NCI-H1417 (cell line): ENCODE measurements at places on chromosomes 11 and 22.

- no peak for DNase-seq
Observed at GRCh38 chr11:68450711-68451110, 9.8 kb upstream of the PPP6R3 start.

DNA sequence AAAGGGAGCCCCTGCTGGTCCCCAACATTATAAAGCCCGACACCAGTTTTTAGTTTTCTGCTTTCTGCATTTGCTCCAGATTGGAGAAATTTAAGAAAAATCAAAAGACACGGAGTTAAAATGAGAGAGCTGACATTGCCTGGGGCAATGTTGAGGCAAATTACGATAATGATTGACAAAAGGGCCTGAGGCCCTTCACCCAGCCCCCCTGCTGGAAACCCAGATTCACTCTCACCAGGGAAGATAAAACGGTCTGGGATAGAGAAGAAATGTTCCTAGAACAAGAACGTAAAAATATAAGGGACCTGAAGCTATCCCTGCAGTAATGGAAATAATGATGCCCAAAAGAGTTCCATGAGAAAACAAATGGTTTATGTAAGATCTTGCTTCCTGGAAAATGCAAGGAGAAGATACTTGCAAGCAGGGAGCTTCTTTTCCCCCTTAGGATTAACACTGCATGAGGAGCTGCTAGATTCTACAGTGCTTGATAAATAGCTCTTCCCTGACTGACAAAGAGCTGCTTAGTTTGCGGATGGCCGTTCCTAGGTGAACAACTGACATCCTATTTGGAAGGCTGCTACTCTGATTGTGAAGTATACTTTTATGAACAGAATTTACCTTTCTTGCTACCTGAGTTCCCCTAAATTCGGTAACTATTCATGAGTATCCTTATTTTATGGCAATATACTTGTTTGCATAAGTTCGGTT is 40.6 kb upstream of the GNAZ start:
- DNase-seq: peak; percentile 68

- DNase-seq: no peak
Observed at GRCh38 chr11:24589064-24589463, 92.2 kb downstream of the LUZP2 start.

DNA sequence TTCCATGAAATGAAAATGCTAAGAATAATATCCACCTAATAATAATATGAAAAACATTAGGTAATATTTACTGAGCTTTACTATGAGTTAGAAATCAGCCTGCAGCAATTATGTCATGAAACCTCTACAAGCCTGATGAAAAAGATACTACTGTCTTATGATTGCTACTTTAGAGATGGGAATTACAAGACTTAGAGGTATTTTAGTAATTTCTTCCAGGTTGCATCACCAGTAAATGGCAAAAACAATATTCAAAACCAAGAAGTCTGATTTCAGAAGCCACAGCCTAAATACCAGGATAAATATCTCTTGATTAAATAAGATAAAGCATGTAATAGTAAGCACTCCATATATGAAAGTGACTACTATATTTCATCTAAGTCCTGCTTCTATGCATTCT is 13.8 kb downstream of the OR5B21 start:
- DNase-seq: no peak

DNA sequence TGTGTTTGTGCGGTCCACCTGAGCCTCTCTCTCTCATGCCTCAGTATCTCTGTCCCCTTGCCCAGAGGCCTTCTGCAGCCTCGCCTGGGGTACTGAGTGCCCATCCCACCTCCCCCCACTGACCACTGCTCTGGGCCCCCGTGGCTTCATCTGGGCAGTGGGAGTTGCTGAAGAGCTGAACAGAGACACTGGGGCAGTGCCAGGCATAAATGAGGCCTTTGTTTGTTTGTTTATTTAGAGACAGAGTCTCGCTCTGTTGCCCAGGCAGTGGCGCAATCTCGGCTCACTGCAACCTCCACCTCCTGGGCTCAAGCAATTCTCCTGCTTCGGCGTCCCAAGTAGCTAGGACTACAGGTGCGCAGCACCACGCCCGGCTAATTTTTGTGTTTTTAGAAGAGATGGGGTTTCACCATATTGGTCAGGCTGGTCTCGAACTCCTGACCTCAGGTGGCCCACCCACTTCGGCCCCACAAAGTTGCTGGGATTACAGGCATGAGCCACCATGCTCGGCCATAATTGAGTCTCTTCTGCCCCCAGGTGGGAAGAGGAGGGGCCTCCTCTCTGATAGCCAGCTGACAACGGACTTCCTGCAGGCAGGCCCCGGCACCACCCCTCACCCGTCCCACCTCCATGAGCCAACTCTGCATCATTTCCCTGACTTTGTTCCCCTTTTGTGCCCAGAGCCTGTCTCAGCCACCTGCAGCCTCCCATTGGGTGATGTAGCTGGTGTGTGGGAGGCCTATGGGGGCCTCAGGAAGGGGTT is 9.3 kb downstream of the CRYBB3 start:
- no peak for DNase-seq
